ENCODE measurements at places on chromosomes 11 and 22.

GRCh38 chr11:16813126-16813525 lies 74.7 kb downstream of the C11orf58 start:
- DNase-seq = no peak

- DNase-seq = no peak
Observed at GRCh38 chr22:47853750-47854149, 1091.3 kb downstream of the TBC1D22A start.

DNA sequence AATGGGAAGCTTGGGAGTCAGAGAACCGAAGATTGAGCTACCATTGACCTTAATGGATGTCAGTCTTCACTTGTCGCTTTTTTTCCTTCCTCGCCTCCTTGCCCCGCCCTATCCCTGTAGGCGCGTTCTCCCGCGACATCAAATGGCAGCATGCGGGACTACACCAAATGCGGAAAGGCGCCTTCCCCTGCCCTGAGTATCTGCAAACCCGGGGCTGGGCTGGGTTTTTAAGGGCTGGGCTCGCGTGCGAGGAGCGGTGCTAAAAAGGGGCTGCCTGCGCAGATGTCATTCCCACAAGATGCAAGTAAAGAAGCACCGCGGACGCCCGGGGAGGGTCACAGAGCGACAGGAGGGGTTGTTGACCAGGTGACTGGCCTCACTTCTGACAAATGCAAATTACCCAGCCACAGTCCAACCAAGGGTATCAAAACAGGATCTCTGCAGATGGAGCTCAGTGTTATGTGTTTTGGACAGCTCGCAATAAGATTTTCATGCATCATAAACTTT lies 4.7 kb upstream of the FAM111B start:
- DNase-seq = peak; percentile 67

- no peak for DNase-seq
Observed at GRCh38 chr22:43233529-43233928, 46.6 kb upstream of the TTLL12 start.

- DNase-seq = no peak
Observed at GRCh38 chr22:37188901-37189466, 937 bp upstream of the C1QTNF6 start.
